ENCODE measurements at places on chromosomes 16 and 17. TPM values are rescaled to one million over a fixed set of nuclear protein-coding genes. Genes with fewer than 3 reads are reported as not detected.

TM4SF5 gene
- not detected for polyA plus RNA-seq

MCRIP2 gene
- 22.6 TPM for polyA plus RNA-seq

SMTNL2 gene
- 3.6 TPM for polyA plus RNA-seq

OR1A1 gene
- polyA plus RNA-seq: not detected

CD300C gene
- 0.36 TPM for polyA plus RNA-seq

KRTAP9-2 gene
- polyA plus RNA-seq: not detected

G6PC1 gene
- not detected for polyA plus RNA-seq

SPAG7 gene
- 66.5 TPM for polyA plus RNA-seq

ITGAX gene
- 0.95 TPM for polyA plus RNA-seq

Data from brain (organoid and tissue), 16 donors.